Lung (tissue), 17 donors: ENCODE measurements at places on chromosomes 2 and 18. TPM values are rescaled to one million over a fixed set of nuclear protein-coding genes. Genes with fewer than 3 reads are reported as not detected.

Gene DPYSL5
- not detected for polyA plus RNA-seq

Gene TYMS
- 5.8 TPM for polyA plus RNA-seq

Gene UPP2
- not detected for polyA plus RNA-seq

Gene SH3YL1
- 65.8 TPM for polyA plus RNA-seq

- DNase-seq: no peak
Measured at GRCh38 chr2:59959944-59960343, 593.5 kb downstream of the BCL11A start.
